ENCODE measurements at places on chromosomes 2 and 18. TPM values are rescaled to one million over a fixed set of nuclear protein-coding genes. Genes with fewer than 3 reads are reported as not detected.

GRCh38 chr2:66575625-66576310 lies 140.8 kb downstream of the MEIS1 start:
- DNase-seq = no peak

Gene CYS1
- total RNA-seq = 47.6 TPM

Gene DAW1
- total RNA-seq = 0.26 TPM

- DNase-seq = no peak
Measured at GRCh38 chr18:1916869-1917523, 654.3 kb downstream of the METTL4 start.

DNA sequence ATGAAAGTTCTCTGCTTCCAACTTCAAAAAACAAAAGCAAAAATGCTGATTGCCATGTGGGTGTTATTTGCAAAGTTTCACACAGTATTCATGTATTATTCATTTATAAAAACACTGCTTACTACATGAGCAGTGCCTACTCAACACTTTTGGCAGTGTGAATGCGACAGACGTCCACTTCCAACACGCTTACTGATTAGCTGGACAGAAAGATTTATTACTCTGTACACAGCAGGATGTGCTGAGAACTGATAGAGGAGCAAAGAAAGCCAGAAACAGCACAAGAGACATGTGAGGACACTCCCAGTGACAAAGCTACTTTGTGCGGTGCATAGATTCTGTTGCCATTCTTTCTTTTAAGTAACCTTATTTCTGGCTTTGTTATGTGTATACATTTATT lies 258.8 kb downstream of the DLGAP1 start:
- DNase-seq = no peak

Gene NT5C1B
- not detected for total RNA-seq

DNA sequence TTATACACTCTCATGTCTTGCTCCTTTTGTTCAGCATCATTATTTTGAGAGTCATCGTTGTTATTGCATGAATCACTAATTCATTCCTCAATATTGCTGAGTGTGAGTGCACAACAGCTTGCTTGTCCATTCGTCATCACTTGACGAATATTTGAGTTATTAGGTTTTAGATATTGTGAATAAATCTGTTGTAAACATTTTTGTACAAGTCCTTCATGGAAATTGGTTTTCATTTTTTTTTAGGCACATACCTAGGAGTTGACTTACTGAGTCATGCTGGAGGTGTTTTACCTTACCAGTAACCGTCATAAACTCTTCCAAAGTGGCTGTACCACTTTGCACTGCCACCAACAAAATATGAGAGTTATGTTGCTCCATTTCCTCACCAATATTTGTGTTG lies 84.2 kb upstream of the NCK2 start:
- DNase-seq = peak; percentile 19

- DNase-seq = no peak
Measured at GRCh38 chr2:196957442-196957841, 30.9 kb upstream of the PGAP1 start.

DNA sequence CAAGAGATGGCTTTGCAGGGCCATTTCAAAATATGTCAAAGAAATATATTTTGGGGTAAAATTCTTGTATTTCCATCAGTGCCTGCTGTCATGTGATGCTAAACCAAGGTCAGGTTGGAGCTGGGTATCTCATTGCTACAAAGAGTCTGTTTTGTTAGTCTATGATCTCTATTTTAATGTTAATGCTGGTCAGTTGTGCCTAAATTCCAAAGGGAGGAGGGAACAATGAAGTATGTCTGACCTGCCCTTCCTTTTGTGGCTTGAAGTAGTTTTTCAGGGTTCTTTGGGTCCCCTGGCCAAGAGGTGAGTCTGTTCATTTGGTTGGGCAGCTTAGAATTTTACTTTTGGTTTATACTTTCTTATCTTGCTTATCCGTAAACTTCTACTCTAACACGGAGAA lies 61.6 kb upstream of the DYNAP start:
- DNase-seq = no peak

- no peak for DNase-seq
Measured at GRCh38 chr2:225737556-225737955, 338.0 kb downstream of the NYAP2 start.

- no peak for DNase-seq
Measured at GRCh38 chr2:68825866-68826265, 45.3 kb downstream of the BMP10 start.

Gene STK25
- total RNA-seq = 148 TPM

GRCh38 chr2:195642027-195642678 lies 14.9 kb upstream of the SLC39A10 start:
- DNase-seq = no peak

Gene EFR3B
- 0.83 TPM for total RNA-seq

- DNase-seq = no peak
Measured at GRCh38 chr2:112821142-112821541, 15.4 kb downstream of the IL1B start.

Gene BOK
- 55.8 TPM for total RNA-seq

DNA sequence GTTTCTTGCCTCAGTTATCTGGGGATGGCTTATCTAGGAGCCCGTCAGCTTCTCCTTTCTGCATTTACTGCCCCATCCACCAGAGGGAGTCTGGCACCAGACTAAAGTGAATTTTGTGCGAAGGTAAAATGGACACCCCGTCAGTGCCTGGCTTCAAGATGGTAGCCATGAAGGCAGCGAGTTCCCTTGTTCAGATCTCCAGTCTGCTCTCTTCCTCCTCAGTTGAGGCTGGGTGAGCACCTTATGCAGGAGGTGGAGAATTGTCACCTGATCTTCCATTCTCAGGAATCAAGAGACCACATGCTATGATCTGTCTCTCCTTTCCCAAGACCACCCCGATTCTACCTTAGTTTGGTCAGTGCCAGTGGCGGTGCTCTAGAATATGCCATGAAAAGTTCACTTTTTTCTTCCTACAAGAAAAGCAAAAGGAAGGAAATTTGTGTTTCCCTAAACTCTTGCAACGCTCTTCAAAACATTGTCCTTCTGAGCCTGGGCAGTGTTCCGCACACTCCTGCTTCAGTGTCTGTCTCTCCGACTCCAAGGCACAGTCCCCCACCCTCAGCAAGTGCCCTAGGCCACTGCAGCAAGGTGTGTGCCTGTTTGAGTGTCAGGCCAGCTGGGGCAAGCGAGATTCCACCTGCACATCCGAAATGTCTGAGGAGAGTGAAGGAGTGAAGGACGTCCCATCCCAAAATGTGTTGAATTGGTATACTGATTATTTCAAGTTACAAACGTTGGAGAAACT lies 168.6 kb downstream of the SS18 start:
- no peak for DNase-seq

DNA sequence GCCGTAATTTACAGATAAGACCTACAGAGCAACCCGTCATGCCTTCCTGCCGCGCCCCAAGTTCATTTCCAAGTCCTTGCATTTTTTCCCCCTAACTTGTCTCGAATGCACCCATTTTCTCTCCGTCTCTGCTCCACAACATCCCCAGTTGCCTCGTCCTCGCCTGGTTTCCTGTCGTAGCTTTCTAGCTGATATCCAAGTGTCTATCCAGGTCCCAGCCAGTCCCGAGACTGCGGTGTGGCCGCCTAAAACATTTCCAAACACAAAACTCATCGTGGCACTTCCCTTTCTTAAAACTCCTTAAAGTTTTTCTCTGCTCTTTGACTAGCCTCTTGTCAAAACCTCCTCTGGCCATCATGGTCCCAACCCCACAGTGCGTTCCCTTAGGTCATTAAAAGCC lies 1.2 kb upstream of the BARD1 start:
- DNase-seq = no peak

Gene TRPM8
- total RNA-seq = not detected

Gene POTEE
- total RNA-seq = not detected

Gene SERPINB3
- not detected for total RNA-seq

GRCh38 chr2:147623328-147623727 lies 221.5 kb upstream of the ACVR2A start:
- DNase-seq = no peak

Gene SULT1C4
- total RNA-seq = 1.7 TPM

Gene CRYBA2
- not detected for total RNA-seq

DNA sequence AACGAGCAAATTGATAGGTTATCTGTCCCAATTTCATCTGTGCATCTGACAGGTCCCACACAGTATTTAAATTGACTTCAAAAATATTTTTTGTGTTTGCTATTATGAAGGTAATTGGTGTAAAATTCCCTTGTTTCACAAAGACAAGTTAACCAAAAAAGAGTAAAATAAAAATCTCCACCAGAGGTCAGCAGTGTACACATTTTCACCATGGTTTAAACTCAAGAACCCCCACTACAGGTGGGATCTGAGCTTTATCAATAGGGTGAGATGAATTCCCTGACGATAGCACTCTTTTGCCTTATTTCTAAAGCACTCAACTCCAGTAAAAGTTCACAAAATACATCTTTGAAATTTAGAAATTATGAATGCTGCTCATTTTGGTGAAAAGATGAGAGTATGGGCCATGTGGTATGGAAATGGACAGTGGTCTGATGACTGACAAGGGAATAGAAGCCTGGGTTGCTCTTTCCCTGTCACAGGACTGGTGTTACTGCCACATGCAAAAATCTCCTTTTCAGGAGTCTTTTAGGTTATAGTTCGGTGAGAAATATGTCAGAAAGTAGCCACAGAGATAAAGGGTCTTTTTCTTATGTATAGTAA lies 68.0 kb downstream of the SERPINB8 start:
- no peak for DNase-seq

- no peak for DNase-seq
Measured at GRCh38 chr2:28219138-28219537, 173.5 kb upstream of the FOSL2 start.

DNA sequence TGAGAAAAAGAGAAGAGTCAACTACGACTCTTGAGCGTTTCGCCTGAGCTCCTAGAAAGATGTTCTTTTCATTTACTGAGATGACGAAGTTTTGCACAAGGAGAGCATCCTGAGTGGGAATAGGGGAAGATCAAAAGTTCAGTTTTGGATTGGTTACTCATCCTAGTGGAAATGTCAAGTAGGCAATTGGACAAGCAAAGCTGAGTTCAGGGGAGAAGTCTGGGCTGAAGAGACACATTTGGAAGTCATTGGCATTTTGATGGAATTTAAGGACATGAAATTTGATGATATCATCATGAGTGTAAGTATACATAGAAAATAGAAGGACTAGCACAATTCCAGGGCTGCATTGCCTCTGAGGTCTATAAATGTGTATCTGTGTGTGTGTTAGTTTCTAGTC lies 416.6 kb downstream of the RAD51AP2 start:
- no peak for DNase-seq

Gene NLRC4
- 0.78 TPM for total RNA-seq

DNA sequence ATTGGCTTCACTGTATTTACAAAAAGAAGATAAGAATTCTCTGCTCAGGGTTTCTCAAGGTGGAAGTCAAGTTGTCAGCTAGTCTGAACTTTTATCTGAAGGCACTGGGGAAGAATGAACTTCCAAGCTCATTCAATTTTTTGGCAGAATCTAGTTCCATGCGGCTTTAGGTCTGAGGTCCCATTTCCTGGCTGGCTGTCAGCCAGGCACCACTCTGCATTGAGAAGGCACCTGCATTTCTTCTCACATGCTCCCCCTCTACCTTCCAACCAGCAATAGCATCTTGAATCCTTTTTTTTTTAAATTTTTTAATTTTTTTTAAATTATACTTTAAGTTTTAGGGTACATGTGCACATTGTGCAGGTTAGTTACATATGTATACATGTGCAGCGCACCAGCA lies 46.2 kb upstream of the RPE start:
- no peak for DNase-seq

DNA sequence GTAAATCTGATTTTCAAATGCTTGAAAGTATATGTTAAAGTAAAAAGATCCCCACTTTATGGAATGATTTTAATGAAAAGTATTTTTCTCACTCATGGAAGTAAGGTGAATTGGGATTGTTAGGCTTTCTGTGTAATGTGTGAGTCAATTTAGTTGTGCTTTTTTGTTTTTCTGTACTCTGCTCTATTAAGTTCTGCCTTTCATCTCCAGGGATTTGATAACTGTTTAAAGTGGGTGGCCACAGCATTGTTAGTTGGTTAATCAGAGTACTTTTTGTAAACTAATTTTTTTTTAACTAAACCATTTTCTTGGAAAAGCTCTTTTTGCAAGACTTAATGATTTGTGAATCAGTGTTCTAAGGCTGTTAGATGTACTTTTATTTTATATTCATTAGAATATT lies 76.8 kb downstream of the ABI2 start:
- no peak for DNase-seq

Gene TRIM43
- not detected for total RNA-seq

GRCh38 chr18:23337599-23338444 lies 115.3 kb upstream of the RIOK3 start:
- DNase-seq = no peak
